ENCODE measurements at places on chromosomes 12 and 14.

GRCh38 chr14:60163693-60164092, 1.5 kb downstream of the DHRS7 start:
- no peak for DNase-seq

DNA sequence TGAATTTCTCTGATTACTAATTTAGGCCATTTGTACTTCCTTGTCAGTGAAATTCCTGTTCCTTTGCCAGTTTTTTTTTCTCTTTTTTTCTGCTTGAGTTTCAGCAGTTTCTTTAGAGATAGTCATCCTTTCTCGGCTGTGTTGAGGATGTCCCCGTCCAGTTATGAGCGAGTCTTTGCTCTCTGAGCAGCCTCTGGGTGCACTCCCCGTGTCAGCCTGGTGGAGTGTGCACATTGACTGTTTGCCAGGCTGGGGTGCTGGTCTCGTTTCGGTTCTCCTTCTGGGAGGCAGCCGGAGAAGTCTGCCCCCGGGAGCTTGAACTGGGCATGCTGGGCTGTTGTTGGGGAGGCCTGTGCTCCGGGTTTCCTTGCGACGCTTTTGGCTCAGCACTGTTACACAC, 3.0 kb downstream of the PACS2 start:
- no peak for DNase-seq

- no peak for DNase-seq
Measured at GRCh38 chr12:114605918-114606317, 78.1 kb downstream of the TBX3 start.

GRCh38 chr14:37587131-37587803, 7.8 kb downstream of the FOXA1 start:
- DNase-seq = no peak

DNA sequence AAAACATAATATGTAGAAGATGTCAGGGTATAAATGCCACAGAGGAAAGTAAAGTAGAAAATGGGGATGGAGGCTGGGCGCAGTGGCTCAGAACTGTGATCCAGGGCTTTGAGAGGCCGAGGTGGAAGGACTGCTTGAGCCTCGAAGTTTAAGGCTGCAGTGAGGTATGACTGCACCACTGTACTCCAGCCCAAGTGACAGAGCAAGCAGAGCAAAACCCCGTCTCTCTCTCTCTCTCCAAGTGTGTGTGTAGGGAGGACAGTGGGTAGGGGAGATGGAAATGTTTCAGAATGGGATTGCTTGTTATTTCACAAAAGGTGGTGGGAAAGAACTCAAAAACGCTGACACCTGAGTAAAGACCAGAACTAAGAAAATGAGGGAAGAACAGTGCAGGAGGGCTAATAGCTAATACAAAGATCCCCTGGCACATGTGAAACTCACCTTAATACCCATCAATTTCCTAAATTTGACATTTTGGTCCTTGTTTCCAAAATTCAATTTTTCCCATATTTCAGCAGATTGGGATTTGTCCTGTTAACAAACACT, 5.7 kb upstream of the ZCCHC8 start:
- DNase-seq = no peak

DNA sequence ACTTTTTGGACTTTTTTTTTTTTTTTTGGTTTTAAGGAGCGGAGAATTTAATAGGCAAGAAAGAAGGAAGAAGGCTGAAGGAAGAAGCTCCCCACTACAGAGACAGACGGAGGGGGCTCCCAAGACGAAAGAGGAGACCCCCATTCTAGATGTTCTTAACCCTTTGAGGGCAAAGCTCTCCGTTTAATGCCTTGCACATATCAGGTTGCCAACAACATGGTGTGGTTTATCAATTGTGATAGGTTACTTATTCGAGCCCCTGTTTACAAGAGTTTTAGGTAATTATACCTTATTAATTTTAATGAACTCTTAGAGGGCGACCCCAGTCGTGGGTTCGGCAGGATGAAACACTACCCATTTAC, 1.2 kb upstream of the FBXO33 start:
- DNase-seq = no peak

DNA sequence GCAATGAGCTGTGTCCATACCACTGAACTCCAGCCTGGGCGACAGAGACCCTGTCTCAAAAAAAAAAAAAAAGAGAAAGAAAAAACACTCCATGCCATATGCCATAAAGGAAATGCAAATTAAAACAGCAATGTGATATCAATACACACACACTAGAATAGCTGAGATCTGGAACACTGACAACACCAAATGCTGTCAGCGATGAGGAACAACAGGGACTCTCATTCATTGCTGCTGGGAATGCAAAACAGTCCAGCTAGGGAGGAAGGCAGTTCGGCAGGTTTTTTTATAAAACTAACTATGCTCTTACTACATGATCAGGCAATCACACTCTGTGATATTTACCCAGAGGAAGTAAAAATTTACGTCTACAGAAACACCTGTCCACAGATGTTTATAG, 3.4 kb upstream of the ABCB9 start:
- DNase-seq = no peak

- DNase-seq = no peak
Measured at GRCh38 chr12:83629931-83630330, 943.2 kb downstream of the TMTC2 start.

DNA sequence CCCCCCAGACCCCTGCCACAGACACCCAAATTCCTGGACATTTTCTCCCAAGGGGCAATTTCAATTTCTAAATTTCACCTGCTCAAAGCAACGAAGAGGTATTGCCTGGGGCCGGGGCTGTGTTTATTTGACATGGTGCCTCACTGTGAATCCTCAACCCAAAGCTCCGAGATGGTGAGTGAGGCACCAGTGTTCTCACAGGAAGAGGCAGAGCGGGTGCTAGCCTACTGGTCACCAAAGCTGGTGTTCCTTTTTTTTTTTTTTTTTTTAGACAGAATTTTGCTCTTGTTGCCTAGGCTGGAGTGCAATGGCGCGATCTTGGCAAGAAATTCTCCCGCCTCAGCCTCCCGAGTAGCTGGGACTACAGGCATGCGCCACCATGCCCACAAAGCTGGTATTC, 14.8 kb upstream of the SH2B3 start:
- DNase-seq = no peak

- DNase-seq = no peak
Measured at GRCh38 chr12:26203167-26203780, 7.9 kb downstream of the SSPN start.

DNA sequence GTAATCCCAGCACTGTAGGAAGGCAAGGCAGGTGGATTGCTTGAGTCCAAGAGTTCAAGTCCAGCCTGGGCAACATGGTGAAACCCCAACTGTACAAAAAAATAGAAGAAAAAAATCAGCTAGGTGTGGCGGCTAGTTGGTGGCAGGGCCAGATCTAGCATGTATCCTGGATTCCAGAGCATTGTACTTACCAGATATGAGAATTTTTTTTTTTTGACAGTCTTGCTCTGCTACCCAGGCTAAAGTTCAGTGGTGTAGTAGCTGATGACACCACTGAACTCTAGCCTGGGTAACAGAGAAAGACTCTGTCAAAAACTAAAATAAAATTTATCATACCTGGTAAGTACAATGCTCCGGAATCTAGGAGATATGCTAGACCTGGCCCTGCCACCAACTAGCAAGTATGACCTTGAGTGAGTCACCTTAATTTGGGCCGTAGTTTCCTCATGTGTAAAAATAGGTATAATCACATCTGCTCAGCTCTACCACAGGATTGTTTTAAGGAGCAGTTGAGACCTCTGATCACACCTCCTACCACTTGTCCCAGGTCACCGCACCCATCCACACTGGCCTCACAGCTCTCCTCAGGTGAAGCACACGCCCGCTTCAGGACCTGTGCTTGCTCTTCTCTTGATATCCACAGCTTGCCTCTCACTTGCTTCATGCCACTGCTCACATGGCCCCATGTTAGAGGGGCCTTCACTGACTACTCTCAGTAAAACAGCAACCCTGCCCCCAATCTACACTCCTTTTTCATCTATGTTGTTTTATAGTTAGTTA, 140.2 kb downstream of the STXBP6 start:
- DNase-seq = no peak

- DNase-seq = no peak
Measured at GRCh38 chr12:102063069-102063468, 1.3 kb upstream of the WASHC3 start.

DNA sequence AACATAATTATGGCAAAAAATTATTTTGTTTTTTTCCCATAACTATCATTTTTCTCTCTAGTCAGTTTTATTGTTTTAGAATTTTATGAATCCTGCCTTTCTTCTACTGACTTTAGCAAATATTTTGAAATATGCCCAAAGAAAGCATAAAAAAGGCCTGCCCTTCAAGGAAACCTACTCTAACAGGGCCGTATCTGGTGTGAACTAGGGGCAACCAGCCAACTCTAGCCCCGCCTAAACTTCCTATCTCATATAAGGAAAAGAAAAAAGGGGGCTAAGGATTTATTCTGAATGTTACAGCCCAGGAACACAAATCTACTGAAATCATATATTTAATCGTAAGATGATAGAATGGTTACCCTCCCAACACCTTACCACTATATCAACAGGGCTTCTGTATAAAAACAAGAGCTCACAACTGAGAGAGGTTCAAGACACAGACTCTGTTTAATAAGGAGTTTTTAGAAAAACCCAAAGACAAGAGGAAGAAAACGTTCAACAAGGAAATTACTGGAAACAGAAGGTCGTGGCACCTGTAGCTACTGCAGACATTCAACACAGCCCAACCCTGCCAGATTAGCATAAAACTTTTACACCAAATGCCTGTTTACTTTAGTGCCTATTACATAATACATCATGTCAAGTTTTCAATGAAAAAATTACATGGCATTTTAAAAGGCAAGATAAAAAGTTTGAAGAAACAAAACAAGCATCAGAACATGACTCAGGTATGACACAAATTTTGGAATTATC, 12.9 kb upstream of the EPYC start:
- no peak for DNase-seq

- DNase-seq = no peak
Measured at GRCh38 chr14:80136358-80136757, 74.9 kb downstream of the DIO2 start.

GRCh38 chr14:100782516-100783320, 43.2 kb upstream of the MEG3 start:
- DNase-seq = no peak

DNA sequence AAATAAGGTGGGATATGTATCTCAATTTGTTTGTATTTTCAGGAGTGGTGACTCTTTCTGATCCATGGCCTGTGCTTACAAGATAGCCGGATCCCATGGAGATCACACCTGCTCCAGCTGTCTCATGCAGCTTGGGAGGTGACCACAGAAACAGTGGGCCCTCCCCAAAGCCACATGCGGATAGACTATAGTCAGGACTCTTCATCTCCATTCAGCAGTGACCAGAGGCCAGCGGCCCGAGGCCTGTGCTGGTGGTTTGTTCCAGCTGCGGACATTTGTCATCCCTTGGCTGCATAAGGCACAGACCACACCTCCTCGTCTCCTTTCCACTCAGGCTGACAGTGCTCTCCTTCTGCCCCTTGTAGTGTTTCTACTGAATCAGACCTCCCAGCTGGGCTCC, 14.7 kb upstream of the WNT5B start:
- DNase-seq = no peak

All from A549 (cell line).